C1 segment of cervical spinal cord (tissue), 14 donors: ENCODE measurements at places on chromosomes 2 and 18.

DNA sequence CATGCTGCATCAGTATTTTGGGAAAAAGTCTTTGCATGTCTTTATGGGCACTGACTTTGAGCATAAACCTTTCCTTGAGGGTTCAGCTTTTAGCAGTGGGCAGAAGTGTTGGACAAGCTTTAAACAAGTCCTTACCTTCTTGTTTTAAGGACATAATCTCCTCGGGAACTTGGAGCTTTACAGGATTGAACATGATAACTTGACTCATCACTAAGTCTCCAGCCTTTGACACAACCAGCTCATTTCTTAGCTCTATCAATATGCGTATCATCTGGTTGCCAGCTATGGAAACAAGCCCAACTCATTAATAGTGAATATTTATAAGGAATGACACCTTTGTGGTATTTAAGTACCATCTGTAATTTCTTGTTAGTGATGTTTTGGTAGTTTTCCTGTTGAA lies 21.0 kb upstream of the RAB27B start:
- no peak for DNase-seq

- no peak for DNase-seq
Observed at GRCh38 chr2:238854699-238855229, 6.9 kb downstream of the TWIST2 start.

DNA sequence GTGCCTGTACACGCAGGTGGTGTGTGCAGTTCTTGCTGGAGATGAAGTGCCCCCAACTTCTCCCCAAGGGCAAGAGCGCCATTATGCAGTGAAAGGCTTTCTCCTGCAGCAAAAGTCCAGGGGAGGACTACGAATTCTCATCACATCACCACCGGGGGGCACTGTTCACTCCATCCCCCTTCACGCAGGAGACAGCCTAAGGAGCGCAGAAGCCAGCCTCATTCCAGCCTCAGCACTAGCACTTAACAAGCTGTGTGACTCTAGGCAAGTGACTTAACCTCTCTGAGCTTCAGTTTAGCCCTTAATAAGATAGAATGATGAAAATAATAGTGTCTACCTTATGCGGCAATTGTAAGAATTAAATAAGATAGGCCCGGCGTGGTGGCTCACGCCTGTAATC lies 32.3 kb downstream of the DNMT3A start:
- peak; percentile 58 for DNase-seq

- no peak for DNase-seq
Observed at GRCh38 chr2:181781078-181781786, 100.9 kb upstream of the NEUROD1 start.

DNA sequence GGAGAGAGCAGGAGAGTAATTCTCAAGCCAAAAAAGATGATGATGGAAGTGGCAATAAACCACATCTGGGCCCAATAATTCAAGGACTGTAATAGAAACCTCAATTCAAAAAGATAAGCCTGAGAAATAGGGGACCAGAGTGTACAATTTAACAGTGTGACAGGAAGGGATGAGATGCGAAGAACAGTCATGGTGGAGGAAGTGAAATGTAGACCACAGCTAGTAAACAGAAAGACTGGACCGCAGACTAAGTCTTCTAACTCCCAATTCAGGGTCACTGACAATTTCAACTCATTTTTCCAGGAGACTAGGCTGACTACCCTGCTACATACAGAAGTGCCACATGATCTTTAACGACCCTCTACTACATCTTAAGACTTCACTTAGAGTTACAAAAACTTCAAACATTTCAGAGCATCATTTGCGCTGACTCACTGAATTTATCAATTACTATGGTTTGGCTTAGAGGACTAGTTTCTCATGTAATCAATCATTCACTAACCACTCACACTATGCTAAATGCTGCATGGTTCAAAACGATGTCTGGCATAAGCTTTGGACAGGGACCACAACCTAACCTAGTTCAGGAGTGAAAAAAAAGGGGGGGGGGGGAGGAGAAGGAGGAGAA lies 9.0 kb downstream of the CUL3 start:
- no peak for DNase-seq

GRCh38 chr2:40115348-40115747 lies 336.3 kb upstream of the THUMPD2 start:
- no peak for DNase-seq

DNA sequence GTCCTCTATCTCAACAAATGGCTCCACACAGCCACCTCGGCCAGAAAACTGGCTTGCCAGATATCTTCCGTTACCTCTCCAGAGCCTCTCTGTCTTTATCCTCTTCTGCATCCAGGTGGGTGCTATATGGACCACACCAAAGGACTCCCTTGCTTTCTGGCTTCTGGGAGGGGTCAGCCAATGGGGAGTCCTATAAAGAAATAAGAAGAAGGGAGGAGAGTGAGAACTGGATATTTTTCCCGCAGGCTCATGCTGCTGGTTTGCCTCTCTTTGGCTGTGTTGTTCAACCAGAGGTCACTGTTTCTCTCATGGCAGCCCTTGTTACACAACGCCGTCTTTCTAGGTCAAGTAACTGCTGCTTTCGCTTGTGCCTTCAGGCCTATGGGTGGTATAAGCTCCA lies 72.7 kb downstream of the POLE4 start:
- DNase-seq: no peak

GRCh38 chr2:224195925-224196571 lies 157.0 kb upstream of the SERPINE2 start:
- DNase-seq: peak; percentile 26

DNA sequence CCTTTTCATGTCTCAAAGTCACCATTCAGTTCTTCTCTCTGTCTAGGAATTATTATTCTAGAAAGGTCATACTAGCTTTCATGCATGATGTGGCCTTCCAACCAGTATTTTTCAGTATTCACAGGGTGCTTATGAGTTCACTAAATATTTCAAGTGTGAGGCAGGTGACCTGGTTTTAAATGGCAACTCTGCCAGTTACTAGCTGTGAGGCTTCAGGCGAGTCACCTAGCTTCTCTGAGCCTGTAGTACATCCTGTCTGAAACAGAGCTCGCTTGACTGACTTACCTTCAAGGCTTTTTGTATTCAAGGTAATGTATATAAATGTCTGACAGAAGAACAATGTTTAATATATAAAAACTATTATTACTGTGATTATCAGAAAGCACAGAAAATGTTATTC lies 19.4 kb upstream of the ACVR1 start:
- DNase-seq: no peak

GRCh38 chr2:189659734-189660133 lies 1.5 kb upstream of the ASNSD1 start:
- no peak for DNase-seq

- no peak for DNase-seq
Observed at GRCh38 chr2:174106736-174107135, 141.6 kb upstream of the SP3 start.

DNA sequence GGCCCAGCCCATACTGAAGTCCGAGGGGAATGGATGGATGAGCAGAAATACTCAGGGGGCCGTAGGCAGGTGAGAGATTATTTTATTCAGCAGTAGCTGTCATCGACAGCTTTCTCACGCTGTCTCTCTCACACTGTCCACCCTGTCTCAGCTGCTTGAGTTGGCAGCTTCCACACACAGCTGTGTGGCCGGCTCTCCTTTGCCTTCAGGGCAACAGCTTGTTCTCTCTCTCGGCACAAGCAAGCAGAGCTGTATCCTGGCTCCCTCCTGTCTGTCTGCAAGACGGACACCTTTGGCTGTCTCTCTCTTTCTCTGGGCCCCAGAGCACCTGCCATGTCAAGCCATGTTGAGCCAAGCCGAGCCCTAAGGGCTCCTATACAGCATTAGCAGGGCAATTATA lies 9.8 kb upstream of the PAPOLG start:
- DNase-seq: no peak

- DNase-seq: no peak
Observed at GRCh38 chr2:138029276-138029675, 65.0 kb downstream of the HNMT start.

- DNase-seq: no peak
Observed at GRCh38 chr2:143420313-143420712, 291.1 kb downstream of the ARHGAP15 start.

DNA sequence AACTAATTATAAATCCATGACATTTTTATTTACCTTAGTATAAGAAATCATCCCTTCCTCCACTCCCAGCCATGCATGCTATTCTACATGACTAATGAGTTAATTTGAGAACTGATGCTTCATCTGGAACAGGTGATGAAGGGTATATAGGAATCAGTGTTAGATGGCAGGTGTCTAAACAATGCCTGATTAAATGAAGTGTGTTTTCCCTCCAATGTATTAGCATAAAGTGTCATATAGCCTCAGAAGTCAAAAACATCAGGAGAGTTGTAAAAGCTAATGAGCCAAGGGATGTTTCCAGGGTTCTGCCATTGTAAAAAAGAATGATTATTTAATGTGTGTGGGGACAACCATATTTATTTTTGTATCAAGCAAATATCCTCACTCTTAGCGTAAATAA lies 913.8 kb downstream of the DCC start:
- no peak for DNase-seq

DNA sequence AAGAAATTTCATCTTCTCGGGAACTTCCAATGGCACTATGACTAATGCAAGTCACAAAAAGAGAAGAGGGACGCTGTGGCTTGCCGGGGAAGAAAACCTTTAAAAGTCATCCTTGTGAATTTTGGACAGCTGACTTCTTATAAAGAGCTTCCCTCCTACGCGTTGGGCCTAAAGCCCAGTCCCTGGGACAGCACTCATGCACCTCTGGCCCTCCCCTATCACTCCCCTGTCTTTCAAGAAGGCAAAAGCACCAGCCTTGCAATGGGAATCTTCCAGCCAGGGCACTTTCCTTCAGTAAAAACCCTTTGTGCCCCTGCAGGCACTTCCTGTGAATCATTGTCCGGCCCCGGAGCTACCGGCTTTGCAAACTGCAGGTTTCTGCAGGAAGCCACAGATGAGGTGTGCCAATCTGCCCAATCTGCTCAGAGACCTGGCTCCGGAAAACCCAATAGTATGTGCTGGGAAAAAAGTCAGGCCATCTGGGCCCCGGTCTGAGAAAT lies 7.1 kb downstream of the MREG start:
- DNase-seq: no peak

DNA sequence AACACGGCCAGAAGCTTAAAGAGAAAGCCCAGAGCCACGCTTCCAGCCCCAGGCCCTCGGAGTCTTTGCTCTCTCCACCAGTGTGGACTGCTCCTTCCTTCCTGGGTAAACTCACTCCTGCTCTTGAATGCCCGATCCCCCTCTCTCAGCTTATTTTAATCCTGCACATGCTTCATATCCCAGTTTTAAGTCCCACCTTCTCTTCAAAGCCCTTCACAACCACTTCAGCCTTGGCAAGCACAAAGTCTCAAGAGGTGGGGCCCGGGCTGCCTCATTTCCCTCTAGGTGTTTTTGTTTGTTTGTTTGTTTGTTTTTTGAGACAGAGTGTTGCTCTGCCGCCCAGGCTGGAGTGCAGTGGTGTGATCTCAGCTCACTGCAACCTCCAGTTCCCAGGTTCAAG lies 21.6 kb upstream of the CREG2 start:
- DNase-seq: no peak

GRCh38 chr2:167551416-167551815 lies 663.1 kb downstream of the XIRP2 start:
- no peak for DNase-seq

DNA sequence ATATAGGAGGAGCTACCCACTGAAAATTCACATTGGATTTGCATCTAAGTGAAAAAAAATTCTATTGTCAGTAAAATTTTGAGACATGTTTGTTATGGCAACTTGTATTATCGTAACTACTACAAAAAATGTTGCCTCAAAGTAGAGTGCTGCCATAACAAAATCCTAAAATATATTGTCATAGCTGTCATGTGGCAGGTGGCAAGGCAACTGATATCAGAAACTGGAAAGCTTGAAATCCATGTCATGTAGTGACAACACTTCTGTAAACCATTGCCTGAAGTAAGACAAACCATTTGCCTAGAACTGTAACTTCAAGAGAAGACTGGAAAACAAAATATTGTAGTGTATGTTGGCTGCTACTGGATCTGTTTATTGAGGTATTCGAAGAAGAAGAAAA lies 697.5 kb upstream of the CELF4 start:
- no peak for DNase-seq

DNA sequence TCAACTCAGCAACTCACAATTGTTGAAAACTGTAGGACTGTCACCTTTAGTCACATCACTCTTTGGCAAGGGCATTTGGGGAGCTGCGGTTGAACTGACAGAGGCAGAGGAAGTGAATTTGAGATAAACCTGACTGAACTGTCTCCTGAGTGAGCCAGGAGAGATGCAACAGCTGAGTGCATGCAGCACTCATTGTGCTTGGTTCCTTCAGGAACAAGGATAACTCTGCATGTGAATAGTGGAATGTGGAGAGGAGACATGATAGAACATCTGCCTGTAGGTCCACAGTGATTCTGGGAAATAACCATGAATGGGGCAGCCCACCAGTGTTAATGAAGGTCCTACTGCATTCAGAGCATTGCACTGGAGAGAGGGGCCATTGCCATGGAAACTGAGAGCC lies 494.7 kb downstream of the STK39 start:
- no peak for DNase-seq

DNA sequence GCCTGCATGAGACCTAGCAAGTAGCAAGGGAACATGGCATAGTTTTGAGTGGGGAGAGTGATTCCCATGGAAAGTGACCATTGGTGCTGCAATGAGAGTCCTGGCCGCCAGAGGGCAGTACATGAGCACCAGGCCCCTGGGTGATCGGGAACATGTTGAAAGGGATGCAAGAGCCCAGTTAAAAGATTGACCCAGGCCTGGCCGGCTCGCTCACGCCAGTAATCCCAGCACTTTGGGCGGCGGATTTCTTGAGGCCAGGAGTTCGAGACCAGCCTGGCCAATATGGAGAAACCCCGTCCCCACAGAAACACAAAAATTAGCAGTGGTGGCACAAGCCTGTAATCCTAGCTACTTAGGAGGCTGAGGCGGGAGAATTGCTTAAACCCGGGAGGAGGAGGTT lies 22.2 kb downstream of the FAP start:
- DNase-seq: no peak

DNA sequence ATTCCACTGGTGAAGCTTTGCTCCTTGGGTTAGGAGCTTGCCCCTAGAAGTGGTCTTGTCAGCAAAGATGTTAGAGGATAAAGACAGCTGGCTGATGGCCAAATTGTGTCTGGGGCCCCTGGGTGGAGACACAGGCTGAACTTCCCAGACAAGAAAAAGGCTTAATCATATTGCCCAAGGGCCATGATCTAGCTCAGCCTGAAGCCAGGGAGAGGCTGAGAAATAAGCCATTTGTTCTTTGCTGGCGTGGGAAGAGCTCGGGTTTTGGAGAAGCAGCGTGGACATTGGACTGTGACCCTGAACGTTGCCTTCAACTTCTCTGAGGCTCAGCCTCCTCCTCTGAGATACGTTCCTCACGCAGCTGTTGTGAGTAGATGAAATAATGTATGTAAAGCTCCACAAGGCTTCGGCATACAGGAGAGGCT lies 153.0 kb downstream of the ZFP36L2 start:
- DNase-seq: no peak

DNA sequence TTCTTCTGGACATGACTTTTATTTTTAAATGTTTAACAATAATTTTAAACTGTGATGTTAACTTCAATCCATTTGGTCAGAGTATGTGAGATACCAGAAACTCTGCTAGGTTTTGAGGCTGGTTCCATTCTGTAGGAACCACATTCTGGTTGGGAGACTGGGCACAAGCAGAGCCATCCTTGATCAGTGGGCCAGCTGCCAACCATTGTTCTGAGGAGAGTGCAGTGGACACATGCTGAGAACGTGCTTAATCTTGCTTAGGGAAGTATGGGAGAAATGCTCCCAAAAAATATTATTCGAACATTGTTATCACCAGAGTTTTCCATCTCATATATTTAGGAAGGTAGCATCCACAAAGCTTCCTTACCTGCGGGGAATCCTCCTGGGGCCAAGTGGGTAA lies 155.8 kb downstream of the RTN4 start:
- DNase-seq: no peak

- DNase-seq: no peak
Observed at GRCh38 chr2:239230318-239231052, 170.3 kb downstream of the HDAC4 start.
